ENCODE measurements at places on chromosomes 6 and 20. TPM values are rescaled to one million over a fixed set of nuclear protein-coding genes. Genes with fewer than 3 reads are reported as not detected.

Gene RAB32
- total RNA-seq, result 134 TPM

Gene SEMG1
- not detected for total RNA-seq

Gene SGK2
- not detected for total RNA-seq

Gene VPS16
- total RNA-seq, result 35.2 TPM

Gene RNF217
- 11.1 TPM for total RNA-seq

Gene PLCB4
- total RNA-seq, result 0.16 TPM

Gene TCP11
- total RNA-seq, result not detected

Gene BTN1A1
- total RNA-seq, result not detected

Gene LTA
- total RNA-seq, result not detected

Gene MAD2L1BP
- 57.9 TPM for total RNA-seq

Gene KIF6
- total RNA-seq, result 0.32 TPM

Gene SYNE1
- 34.6 TPM for total RNA-seq

Gene NKX2-2
- total RNA-seq, result not detected

Gene C20orf96
- 12.9 TPM for total RNA-seq

Gene PPDPF
- 208 TPM for total RNA-seq

Gene SYCP2
- total RNA-seq, result 0.52 TPM

Gene PXDC1
- total RNA-seq, result 31.9 TPM

Gene BANF2
- not detected for total RNA-seq

Gene BYSL
- 9.7 TPM for total RNA-seq

Gene ZNF165
- total RNA-seq, result 0.16 TPM

Gene ZBP1
- not detected for total RNA-seq

Gene IL17F
- not detected for total RNA-seq

Gene HDAC2
- 75.5 TPM for total RNA-seq

Gene DNAH8
- not detected for total RNA-seq

Gene CCN6
- total RNA-seq, result not detected

Gene PROKR2
- not detected for total RNA-seq

Gene LINC00237
- total RNA-seq, result not detected

Gene EZR
- 20.8 TPM for total RNA-seq

Gene METTL24
- total RNA-seq, result not detected

Gene BMP5
- 0.13 TPM for total RNA-seq

All from epithelial cell of alveolus of lung (primary cell).